Mammary microvascular endothelial cell (primary cell): ENCODE measurements at places on chromosomes 7 and 10. TPM values are rescaled to one million over a fixed set of nuclear protein-coding genes. Genes with fewer than 3 reads are reported as not detected.

IKZF5 gene
- total RNA-seq = 3.2 and 3.7 TPM in 2 replicates

C10orf143 gene
- 1.1 TPM in 1 of 2 replicates, not detected in the other for total RNA-seq

OPTN gene
- 94.5 and 95.8 TPM in 2 replicates for total RNA-seq

MET gene
- total RNA-seq = 36.4 and 37.9 TPM in 2 replicates

ZNF282 gene
- 22.3 and 26.2 TPM in 2 replicates for total RNA-seq

MAT1A gene
- total RNA-seq = not detected in 2 replicates

SRGN gene
- total RNA-seq = 1,443 and 1,601 TPM in 2 replicates

UPK3B gene
- total RNA-seq = 1.1 TPM in 1 of 2 replicates, not detected in the other

PDCD11 gene
- 33.1 and 34.8 TPM in 2 replicates for total RNA-seq

SPDYE8 gene
- not detected in 2 replicates for total RNA-seq

NPC1L1 gene
- not detected in 2 replicates for total RNA-seq

STRIP2 gene
- total RNA-seq = 8.2 and 8.8 TPM in 2 replicates

PCLO gene
- total RNA-seq = 0.33 and 0.34 TPM in 2 replicates

FAM25C gene
- total RNA-seq = not detected in 2 replicates

LRRC18 gene
- not detected in 2 replicates for total RNA-seq

CYP2C19 gene
- not detected in 2 replicates for total RNA-seq

ZPBP gene
- total RNA-seq = not detected in 2 replicates
